ENCODE measurements at places on chromosomes 3 and 15.

DNA sequence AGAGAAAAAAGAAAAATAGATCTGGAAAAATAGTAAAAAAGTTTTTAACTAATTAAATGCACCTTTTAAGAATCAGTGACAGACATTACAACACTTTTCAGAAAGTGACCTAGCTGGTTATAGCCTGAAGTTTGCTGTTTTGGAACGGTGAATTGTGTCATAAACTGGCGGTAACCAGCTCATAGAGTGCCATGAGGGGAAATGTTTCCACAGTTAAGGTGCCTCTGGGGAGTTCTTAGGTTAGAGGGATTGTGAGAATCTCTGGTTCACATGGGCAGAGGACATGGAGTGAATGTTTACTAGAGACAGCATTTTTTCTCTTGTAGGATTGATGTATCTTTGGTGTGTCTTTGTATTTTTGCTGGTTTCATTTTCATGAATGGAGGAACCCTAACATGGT lies 2.8 kb downstream of the TBC1D23 start:
- DNase-seq = no peak

- peak; percentile 68 for DNase-seq
These were observed 27.6 kb upstream of the TRPM1 start for GRCh38 chr15:31128919-31129768.

- no peak for DNase-seq
These were observed 53.5 kb downstream of the SUCNR1 start for GRCh38 chr3:151926956-151927355.

DNA sequence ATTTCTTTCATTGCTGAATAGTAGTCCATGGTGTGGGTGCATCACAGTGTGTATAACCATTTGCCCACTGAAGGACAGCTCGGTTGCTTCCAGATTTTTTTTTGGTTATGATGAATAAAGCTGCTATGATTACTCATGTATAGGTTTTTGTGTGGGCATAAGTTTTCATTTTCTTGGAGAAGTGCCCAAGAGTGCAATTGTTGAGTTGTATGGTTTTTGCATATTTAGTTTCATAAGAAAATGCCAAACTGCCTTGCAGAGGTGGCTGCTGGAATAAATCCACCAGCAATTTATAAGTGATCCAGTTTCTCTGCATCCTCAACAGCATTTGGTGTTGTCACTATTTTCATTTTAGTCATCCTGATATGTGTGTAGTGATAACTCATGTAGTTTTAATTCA lies 8.4 kb upstream of the SPESP1 start:
- no peak for DNase-seq

DNA sequence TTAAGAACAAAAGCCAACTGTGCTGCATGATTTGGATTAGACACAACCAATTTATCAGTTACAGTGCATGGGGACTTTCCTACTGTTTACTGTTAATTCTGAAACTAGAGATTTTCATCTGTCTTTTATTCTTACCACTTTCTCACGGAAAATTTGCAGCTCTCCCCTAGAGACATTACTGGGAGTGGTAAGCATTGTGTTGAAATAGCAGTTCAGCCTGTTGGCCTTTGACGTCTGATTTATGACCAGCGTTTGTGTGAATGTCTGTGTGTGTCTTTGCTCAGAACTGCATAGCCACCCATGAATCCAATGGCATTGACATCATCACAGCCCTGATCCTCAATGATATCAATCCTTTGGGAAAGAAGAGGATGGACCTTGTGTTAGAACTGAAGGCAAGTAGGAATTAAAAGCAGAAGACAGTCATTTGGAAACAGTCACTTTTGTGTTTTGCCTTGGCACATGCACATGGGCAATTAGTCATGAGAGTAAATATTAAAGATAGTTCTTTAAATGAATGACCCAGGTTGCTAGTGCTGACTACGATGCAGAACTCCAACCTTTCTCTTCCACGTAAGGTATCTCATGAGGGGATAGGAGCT lies 202.2 kb upstream of the BHLHE40 start:
- DNase-seq = no peak

- no peak for DNase-seq
These were observed 12.4 kb downstream of the KLF13 start for GRCh38 chr15:31338879-31339557.

DNA sequence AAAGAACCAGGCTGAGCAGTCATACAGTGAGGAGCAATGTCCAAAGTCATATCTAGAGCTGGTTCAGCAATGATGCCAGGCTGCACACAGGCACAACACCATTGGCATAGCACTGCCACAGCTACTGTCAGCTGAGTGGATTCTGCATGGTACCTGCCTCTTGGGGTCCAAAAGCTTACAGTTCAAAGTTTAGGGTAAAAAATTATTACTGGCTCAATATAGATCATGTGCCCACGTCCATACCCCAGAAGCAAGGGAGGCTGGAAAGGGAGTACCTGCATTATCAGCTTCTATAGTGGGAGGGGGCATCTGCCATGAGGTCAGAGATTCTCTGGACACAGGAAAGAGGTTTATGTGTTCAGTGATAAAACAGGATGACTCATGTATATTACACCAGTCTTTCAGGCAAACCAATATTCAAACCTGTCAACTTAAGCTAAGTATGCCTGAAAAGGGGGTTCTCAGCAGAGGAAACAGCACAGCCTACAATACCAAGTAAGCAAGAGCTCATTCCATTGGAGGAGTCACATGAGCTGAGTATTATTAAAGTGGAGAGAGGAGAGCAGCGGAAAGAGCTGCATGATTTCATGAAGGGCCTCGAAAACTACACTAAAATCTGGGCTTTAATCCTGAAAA lies 99.0 kb downstream of the ANO10 start:
- no peak for DNase-seq

DNA sequence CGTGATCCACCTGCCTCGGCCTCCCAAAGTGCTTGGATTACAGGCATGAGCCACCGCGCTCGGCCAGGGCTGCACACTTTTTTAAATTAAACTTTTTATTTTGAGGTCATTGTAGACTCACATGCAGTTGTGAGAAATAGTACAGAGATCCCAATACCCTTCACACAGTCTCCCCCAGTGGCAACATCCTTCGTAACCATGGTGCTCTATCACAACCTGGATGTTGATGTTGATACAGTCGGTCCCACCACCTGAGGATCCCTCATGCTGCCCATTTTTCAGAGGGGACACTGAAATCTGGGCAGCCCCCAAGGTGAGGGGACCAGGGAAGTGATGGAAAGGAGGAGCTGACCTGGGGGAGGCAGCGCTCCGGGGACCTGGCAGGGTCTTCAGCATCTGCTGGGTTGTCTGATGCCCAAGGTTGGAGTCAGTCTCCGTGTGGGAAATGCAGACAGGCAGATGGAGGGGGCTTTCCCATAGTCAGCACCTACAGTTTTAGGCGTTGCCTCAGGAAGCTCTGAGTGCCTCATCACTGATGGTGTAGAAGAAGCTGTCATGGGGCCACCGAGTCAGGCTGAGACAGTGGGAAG lies 17.1 kb downstream of the FAH start:
- no peak for DNase-seq

DNA sequence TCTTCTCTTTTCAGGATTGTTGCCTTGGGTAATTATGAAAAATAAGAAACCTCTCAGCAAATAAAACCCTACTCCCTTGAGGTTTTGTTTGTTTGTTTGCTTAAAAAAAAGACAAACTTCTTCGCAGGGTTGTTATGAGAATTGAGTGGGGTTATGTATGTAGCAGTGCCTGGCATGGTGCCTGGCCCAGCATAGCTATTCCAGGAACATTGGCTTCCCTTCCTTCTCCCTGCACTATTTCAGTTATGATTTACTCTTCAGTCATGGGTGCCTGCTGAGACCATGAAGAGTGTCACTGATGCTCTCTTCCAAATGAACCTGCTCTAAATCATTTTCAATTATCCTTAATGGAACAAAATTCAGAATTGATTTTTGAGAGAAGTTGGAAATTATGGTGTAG lies 283.5 kb upstream of the ROPN1 start:
- DNase-seq = no peak

DNA sequence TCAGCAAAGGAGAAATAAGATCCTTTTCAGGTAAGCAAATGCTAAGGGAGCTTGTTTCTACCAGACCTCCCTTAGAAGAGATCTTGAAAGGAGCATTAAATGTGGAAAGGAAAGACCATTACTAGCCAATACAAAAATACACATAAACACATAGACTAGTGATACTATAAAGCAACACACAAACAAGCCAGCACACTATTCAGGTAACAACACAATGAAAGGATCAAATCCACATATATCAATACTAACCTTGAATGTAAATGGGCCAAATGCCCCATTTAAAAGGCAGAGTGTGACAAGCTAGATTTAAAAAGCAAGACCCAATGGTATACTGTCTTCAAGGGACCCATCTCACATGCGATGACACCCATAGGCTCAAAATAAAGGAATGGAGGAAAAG lies 317.6 kb downstream of the TBL1XR1 start:
- no peak for DNase-seq

DNA sequence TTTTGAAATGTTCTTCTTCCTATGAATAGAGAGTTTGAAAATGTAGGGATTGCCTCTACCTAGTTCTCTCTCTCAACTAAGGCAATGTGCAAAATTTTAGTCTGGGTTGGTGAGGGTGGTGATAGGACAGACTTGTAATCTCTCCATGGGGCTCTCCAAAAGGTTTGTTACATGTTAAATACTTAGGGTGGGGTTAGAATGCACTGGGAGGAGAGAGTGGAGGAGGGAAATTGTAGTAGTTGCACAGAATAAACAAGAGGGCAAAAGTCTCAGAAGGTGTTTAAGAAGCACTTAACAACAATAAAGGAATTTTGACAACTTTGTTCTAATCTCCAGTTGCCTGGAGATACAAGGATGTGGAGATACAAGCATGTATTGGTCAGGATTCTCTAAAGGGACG lies 230.4 kb downstream of the NECTIN3 start:
- DNase-seq = no peak

GRCh38 chr3:81749265-81749664 lies 12.2 kb downstream of the GBE1 start:
- no peak for DNase-seq
